ENCODE measurements at places on chromosomes 3 and 15. TPM values are rescaled to one million over a fixed set of nuclear protein-coding genes. Genes with fewer than 3 reads are reported as not detected.

PLA2G4B gene
- total RNA-seq = 0.13 TPM

GRAMD2A gene
- total RNA-seq = 0.13 TPM

LRRC2 gene
- total RNA-seq = under 0.01 TPM

DLL4 gene
- 76.5 TPM for total RNA-seq

GOLGA8O gene
- 0.13 TPM for total RNA-seq

GPR149 gene
- total RNA-seq = not detected

ALDH1A2 gene
- 57.0 TPM for total RNA-seq

ZIC4 gene
- total RNA-seq = not detected

KCNAB1 gene
- under 0.01 TPM for total RNA-seq

DOCK3 gene
- total RNA-seq = not detected

DTX3L gene
- total RNA-seq = 21.4 TPM

CLDN16 gene
- not detected for total RNA-seq

LRRK1 gene
- 6.6 TPM for total RNA-seq

PARP9 gene
- total RNA-seq = 13.6 TPM

FGF7 gene
- total RNA-seq = not detected

All from dermis microvascular lymphatic vessel endothelial cell (primary cell).